Endothelial cell of umbilical vein (primary cell): ENCODE measurements at places on chromosomes 7 and 10. TPM values are rescaled to one million over a fixed set of nuclear protein-coding genes. Genes with fewer than 3 reads are reported as not detected.

DNA sequence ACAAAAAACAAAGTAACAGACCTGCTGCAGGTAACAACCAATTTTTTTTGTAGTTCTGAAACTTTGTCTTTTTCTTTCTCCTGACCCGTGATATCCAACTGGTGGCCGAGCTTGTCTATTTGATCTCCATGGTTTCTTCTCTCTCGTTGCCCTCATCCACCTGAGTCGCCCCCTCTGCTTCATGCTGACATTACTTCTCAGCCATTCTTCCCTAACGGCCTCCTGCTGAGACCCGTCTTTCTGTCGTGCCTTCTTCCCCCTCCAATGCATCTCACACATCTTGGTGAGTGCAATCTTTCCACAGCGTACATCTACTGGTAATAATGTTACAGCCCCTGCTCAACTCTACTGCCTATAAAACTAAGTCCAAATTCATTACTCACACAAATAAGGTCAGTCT lies 352.9 kb downstream of the RNLS start:
- no peak for DNase-seq

DNA sequence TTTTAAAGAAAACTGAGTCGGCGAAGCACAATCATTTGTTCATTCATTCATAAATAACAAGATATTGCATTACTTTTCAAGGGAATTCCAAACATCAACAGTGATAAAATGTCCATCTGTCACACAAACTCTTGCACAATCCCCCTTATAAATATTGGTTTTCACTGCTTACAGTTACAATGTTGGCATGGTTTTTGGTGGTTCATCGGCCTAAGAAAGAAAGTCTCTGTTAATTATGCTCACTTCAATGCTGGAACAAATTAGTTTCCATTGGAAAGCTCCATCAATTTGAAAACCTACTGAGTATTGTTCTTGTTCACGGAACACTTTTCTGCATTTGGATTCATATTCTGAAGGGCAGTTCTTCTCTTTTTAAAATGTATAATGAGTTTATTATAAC lies 188.5 kb downstream of the JAZF1 start:
- no peak for DNase-seq

GRCh38 chr10:130463104-130463875 lies 327.1 kb downstream of the GLRX3 start:
- DNase-seq: no peak

GRCh38 chr7:107224374-107225223 lies 55.8 kb downstream of the HBP1 start:
- DNase-seq: no peak

GRCh38 chr7:28088032-28088431 lies 92.6 kb downstream of the JAZF1 start:
- no peak for DNase-seq

DNA sequence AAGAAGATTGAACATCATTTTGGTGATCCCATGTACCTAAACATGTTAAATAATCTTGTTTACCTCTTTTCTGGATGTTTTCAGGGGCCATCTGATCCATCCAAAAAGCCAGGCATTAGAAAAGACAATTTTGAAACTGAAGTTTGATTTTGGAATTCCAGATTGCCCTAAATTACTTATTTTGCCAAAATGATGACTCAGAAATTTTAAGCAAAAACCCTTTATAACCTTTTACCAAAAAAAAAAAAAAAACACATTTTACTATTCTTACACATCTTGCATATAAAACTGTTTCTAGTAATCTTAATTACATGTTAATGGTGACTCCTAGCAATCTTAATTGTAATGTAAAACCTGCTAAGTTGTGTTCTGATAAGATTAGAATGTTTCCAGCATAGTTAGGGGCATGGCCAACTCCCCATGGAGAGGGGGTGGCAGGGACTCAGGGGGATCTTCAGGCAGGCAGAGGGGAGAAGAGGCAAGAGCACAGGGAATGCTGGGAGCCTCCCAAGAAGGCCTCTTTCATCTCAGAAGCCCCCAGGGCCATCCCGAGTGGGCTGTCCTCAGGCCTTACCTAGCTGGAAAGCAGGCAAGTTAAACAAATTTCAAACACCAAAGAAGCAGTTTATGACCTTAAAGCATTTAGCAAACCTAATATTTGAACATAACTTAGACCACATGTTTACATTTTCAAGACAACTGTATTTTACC lies 25.8 kb upstream of the AKR1C3 start:
- no peak for DNase-seq

GRCh38 chr7:131839967-131840690 lies 283.7 kb upstream of the PODXL start:
- no peak for DNase-seq

The AKR1C8 gene
- total RNA-seq: not detected in 2 replicates

The UBE2D4 gene
- 11.3 and 11.7 TPM in 2 replicates for total RNA-seq

The AKR1E2 gene
- total RNA-seq: 5.8 and 8.2 TPM in 2 replicates
